Right hindlimb (tissue), 1 donor: ENCODE measurements at places on chromosomes 1 and 21.

DNA sequence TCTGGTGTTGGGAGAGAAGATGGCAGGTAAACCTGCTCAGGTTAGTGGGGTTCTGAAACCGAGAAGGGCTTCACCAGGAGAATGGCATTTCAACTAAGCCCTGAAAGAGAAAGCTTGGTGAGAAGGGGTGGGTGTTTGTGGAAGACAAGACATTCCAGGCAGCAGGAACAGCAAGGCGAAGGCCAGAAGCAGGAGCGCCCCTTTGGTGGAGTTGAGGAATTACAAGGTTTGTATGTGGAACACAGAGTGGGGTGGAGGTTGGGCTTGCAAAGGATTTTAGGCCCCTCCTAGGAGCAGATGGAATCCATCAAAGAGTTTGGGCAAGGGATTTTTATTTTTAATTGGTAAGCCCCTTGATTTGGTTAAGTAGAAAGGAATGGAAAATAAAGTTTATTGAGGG is 24.8 kb upstream of the ELOA start:
- no peak for DNase-seq

DNA sequence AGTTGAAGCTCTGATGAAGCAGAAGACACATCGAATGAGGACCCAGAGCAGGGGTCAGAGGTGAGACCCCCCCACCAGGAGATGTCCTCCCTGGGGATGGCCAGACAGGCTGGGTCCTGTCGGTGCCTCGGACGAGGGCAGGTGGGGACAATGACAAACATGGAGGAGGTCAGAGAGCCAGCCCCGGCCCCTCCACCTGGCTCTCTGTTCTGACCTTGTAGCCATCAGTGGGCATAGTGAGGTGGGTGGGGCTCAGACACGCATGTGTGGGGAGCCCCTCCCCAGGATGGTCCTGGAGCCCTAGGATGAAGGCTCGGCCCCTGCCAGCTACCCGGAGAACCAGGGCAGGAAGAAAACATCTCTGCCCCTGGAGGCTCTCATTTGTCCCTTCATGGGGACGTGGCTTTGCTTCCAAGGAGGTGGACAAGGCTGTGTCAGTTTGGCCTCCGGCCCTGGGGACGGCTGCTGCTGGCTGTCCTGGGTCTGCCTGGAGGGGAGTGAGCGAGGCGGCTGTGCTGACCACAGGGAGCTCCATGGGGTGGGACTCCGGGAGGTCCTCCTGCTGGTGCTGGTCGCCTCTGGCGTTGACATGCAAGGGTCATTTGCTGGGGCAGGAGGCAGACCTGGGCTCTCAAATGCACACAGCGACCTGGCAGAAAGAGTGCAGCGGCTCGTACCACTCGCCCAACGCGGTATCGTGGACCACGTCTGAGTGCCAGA is 2.6 kb downstream of the KRTAP10-6 start:
- DNase-seq: no peak

DNA sequence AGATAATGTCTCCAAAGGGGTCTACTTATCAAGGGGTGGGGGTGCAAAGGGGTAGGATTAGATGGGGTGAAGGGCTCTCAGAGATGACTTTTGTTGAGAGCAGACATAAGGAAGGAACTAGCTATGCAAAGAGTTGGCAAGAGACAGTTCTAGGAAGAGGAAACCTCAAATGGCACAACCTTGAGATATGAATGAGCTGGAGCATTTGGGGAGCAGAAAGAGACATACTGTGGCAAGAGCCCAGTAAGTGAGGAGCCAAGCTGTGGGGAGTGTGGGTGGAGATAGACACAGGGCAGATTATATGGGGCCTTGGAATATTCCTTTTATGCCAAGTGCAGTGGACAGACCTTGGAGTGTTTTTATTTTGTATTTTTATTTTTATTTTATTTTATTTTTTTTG is 84.8 kb upstream of the BTG3 start:
- DNase-seq: no peak

- no peak for DNase-seq
These were observed 20.8 kb upstream of the NR5A2 start for GRCh38 chr1:200006711-200007110.

DNA sequence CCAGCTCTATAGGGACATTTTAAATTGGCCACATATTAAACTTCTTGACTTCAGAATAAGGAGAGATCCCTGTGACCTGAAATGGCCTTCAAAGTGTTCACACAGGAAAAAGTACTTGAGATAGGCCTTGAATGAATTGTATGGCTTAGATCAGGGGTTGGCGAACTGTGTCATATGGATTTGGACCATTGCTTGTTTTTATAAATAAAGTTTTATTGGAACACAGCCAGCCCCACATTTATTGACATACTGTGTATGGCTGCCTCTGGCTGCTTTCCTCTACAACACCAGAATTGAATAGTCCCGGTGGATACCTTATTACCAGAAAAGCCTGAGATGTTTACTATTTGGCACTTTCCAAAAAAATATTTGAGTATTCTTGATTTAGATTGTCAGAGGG is 4.0 kb downstream of the BROX start:
- DNase-seq: no peak

DNA sequence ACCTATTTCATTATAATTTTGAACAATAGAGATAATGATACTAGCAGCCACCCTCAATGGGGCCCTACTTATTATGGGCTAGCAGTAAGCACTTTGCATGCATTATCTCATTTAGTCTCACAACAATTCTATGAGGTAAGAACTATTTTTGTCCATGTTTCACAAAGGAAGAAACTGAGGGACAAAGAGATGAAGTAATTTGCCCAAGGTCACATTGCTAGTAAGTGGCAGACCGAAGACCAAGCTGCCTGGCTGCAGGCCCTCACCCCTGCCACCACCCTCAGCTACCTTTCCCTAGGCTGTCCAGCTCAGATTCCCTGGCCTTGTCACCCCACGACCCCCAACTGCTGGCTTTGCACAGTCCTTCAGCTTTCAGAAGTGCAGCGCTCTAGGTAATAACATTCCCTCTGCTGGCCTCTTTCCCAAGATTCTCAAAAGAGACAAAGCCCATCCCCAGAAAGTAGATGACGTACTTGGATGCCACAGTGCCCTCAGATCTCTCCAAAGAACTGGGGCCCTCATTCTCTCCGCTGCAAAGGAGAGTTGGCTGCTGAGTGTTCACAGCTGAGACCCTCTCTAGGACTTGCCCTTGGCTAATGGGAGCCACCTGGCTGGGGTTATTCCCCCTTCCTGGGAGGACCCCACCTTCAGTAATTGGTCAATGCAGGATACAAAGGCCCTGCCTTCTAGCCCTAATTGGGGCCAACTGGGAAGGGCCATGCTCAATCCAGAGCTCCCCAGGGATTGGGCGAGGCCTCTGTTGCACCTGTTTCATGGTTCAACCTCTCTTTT is 39.5 kb downstream of the IRF2BP2 start:
- DNase-seq: no peak

DNA sequence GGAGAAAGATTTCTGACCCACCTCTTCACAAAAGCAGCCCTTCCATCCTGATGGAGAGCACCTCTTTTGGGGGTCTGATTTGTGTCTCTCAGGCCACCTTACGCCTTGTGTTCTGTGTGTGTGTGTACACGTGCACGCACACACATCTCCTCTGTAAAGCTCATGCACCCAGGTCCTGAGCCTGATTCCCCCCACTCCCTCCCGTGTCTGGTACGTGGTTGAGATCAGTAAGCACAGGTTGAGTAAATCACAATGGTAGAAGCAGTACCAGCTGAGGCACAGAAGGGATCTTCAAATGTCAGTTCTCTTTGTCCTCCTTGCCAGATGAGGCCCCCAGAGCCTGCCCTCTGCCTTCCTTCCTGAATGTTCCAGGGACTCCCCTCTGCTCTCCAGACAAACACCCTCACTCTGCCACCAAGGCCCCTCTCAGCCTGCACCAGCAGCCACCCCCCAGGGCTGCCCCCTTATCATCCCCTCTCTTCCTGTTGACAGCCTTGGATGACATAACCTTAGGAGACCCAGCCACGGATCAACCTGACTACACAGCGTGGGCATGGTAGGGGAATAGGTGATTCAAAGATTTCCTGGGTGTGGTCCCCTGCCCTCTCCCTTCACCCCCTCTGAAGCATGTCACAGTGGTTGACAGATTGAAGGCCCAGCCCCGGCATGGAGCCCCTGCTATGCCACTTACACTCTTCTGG is 112.8 kb downstream of the HIVEP3 start:
- DNase-seq: no peak

DNA sequence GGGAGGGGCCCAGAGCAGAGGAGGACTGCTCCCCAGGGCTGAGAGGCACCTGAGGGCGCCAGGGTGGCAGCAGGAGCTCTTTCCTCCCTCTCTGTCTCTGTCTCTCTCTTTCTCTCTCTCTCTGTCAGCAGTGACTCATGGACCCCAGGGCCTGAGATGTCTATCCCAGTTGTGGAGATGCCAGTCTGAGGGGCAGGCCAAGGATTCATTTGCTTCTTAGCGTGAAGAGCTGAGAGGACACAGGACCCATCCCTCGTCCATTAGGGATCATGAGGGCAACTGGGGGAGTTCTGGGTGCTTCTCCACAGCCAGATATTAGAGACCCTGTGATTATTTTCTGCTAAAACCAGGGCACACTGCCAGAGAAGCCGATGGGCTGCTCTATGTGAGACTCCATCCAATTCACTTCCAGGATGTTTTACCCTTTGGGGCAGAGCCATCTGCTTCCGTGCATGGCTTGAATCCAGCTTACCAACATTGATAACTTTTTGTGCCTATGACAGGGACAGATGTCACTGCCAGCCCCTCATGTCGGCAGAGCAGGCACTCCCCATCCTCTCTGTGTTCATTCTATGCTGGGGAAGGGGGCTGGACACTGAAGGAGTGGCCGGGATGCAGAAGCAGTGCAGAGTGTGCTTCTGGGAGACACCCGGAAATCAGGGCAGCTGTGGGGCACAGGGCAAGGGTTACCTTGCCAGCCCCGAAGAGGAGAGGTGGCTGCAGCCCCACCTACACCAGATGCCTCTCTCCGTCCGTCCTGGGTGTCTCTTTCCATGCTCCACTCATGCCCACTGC is 4.1 kb upstream of the PCBP3 start:
- no peak for DNase-seq
